ENCODE measurements at places on chromosomes 16 and 17. TPM values are rescaled to one million over a fixed set of nuclear protein-coding genes. Genes with fewer than 3 reads are reported as not detected.

- DNase-seq = no peak
Measured at GRCh38 chr17:66667491-66668030, 167.4 kb upstream of the CACNG5 start.

The LRRC75A gene
- not detected for polyA plus RNA-seq

DNA sequence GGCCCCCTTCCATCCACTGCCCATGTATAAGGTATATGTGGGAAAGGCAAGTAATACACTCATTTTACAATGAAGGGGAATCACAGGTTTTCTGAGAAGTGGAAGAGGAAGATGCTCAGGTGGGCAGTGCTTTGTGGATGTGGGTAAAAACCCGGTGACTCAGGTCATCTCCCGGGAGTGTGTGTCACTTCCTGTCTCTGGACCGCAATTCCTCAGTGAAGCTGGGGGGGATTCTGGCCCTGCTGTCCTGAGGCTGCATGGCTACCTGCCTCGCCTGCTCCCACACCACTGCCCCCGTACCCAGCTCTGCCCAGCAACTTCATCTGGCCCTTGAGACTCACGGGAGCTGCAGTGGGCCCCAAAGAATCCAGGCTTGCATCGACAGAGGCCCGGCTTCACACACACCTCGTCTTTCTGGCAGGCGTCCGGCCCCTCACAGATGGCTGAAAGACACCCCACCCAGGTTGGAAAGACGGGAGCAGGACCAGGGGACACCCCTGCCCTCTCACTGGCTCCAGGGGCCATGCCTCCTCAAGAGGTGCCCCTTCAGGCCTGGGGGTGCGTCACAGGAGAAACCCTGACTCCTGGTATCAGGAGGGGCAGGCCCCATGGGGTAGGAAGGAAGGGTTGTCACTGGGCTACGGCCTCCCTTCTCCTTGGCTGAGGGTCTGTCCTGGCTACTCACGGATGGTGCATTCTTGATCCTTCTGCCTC lies 882 bp downstream of the SCARF1 start:
- DNase-seq = no peak

The CLEC3A gene
- not detected for polyA plus RNA-seq

The PRR29 gene
- 0.01 TPM for polyA plus RNA-seq

- no peak for DNase-seq
Measured at GRCh38 chr16:65314627-65315008, 192.8 kb upstream of the CDH11 start.
